ENCODE measurements at places on chromosomes 5 and 9.

- H3K36me3 ChIP-seq, result peaks cover 7% of the 10 kb centered on the region
- H3K27me3 ChIP-seq, result no peaks in the 10 kb centered on the region
- peak overlapping the region; percentile 50 for H3K4me3 ChIP-seq
- H3K27ac ChIP-seq, result peak overlapping the region; percentile 99
Measured at GRCh38 chr9:36165826-36166167, 3.4 kb upstream of the CCIN start.

GRCh38 chr5:3230941-3231340 lies 364.7 kb upstream of the IRX1 start:
- H3K36me3 ChIP-seq, result no peaks in the 10 kb centered on the region
- DNase-seq, result no peak
- H3K4me3 ChIP-seq, result no peak overlapping the region
- H3K27me3 ChIP-seq, result no peaks in the 10 kb centered on the region
- no peaks in the 10 kb centered on the region for H3K4me1 ChIP-seq

DNA sequence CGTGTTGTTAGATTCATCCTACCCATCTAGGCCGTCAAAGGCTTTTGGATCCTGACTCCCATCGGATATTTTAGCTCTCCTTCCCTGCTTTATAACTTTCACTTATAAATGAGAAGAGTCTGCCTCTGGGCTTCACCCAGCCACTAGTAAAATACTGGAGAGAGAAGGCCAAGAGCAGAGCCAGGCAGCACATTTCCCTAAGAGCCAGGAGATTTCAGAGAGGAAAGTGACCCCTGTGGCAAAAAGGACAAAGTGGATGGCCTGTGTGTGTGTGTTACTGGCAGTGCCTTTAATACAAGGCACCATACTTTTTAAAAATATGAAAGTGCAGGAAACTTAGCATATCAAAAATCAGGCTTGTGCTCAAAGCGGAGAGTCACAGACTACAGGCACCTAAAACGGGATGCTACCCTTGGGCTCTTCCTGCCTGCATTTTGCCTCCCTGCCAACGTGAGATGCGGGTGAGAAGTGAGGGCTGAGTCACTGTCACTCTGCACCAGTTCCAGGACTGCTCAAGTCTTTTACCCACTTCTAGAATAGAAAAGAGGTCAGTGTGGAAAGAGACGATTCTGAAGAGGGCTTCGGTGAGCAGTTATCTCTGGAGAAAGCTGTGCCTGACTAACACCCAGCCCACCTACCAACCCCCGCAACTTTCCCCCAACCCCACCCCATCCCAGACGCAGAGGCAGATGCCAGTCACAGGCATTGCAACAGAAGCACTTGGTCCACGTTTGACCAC lies 15.9 kb downstream of the NFIL3 start:
- peaks cover 14% of the 10 kb centered on the region for H3K4me1 ChIP-seq
- DNase-seq, result no peak
- H3K36me3 ChIP-seq, result peaks cover 32% of the 10 kb centered on the region
- no peak overlapping the region for H3K4me3 ChIP-seq

GRCh38 chr5:89584339-89584956 lies 701.5 kb upstream of the MEF2C start:
- DNase-seq, result no peak
- peaks cover 2% of the 10 kb centered on the region for H3K36me3 ChIP-seq
- peaks cover 7% of the 10 kb centered on the region for H3K4me1 ChIP-seq

- H3K27me3 ChIP-seq, result no peaks in the 10 kb centered on the region
- peak overlapping the region; percentile 29 for H3K27ac ChIP-seq
- no peaks in the 10 kb centered on the region for H3K36me3 ChIP-seq
- no peak overlapping the region for H3K4me3 ChIP-seq
Measured at GRCh38 chr5:132475497-132475882, 15.1 kb downstream of the IRF1 start.

- H3K27ac ChIP-seq, result no peak overlapping the region
- no peak overlapping the region for H3K4me3 ChIP-seq
- H3K27me3 ChIP-seq, result no peaks in the 10 kb centered on the region
- no peaks in the 10 kb centered on the region for H3K36me3 ChIP-seq
- no peak for DNase-seq
- H3K4me1 ChIP-seq, result no peaks in the 10 kb centered on the region
Measured at GRCh38 chr5:10145923-10146401, 103.7 kb downstream of the ATPSCKMT start.

- DNase-seq, result no peak
- no peaks in the 10 kb centered on the region for H3K27me3 ChIP-seq
- H3K4me1 ChIP-seq, result peaks cover 11% of the 10 kb centered on the region
- H3K36me3 ChIP-seq, result peaks cover 19% of the 10 kb centered on the region
Measured at GRCh38 chr5:160036884-160037283, 27.9 kb downstream of the TTC1 start.

DNA sequence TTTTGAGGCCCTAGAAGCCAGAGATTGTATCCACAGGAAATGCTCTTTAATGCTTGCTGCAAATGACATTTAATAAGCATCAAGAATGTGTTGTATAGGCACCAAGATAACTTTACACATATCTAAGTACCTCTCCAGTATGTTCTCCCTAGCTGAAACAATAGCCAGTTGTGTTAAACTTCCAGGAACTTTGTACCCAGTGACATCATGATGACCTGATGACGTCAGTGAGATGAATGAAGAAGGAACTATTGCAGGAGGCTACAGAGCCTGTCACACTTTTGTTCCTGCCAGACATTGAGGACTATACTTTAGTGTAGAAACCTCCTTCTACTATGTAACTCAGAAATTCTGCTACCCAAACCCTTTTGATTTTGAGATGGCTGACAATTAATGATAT lies 129.8 kb downstream of the CD180 start:
- H3K4me1 ChIP-seq, result peaks cover 4% of the 10 kb centered on the region
- no peaks in the 10 kb centered on the region for H3K27me3 ChIP-seq
- no peak for DNase-seq
- no peak overlapping the region for H3K27ac ChIP-seq
- peaks cover 3% of the 10 kb centered on the region for H3K36me3 ChIP-seq

DNA sequence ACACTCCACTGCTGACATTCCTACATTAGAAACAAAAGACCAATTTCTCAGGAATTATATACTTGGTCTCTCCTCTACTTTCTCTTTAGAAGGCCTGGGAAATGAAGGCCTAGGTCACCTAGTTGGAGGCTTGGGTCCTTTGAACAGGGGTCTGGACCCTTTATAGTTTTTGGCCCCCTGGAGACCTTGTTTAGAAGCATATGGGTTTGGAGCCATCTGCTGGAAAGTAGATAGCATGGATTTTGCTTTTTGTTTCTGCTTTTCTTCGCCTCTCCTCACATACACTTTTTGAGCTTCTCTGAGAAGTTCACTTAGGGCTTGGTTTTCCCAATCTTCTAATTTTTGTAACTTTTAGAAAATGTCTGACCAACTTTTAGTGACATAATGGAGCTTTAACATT lies 67.1 kb upstream of the CDK20 start:
- H3K36me3 ChIP-seq, result peaks cover 8% of the 10 kb centered on the region
- H3K4me1 ChIP-seq, result peaks cover 3% of the 10 kb centered on the region
- H3K27me3 ChIP-seq, result no peaks in the 10 kb centered on the region
- H3K4me3 ChIP-seq, result no peak overlapping the region
- DNase-seq, result no peak

GRCh38 chr9:93305497-93306020 lies 121.6 kb downstream of the WNK2 start:
- H3K4me1 ChIP-seq, result no peaks in the 10 kb centered on the region
- H3K27ac ChIP-seq, result no peak overlapping the region
- DNase-seq, result peak; percentile 72
- peaks cover 10% of the 10 kb centered on the region for H3K27me3 ChIP-seq
- H3K4me3 ChIP-seq, result no peak overlapping the region

DNA sequence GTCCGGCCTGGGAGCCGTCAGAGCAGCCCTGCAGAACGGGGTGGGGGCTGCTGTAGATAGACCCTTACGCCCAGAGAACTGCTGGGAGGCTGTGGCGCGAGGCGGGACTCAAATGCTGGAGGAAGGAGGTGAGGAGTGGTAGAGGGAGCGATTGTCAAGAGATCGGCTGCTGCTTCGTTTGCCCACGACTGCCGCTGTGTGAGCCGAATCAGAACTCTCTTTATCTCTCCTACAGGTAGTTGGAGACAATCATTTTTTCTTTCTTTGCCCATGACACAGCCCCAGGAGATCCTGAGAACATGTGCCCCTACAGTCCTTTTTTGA lies 456 bp downstream of the ZNF79 start:
- H3K27me3 ChIP-seq, result no peaks in the 10 kb centered on the region
- peak overlapping the region; percentile 99 for H3K27ac ChIP-seq
- H3K36me3 ChIP-seq, result peaks cover 2% of the 10 kb centered on the region
- peaks cover 39% of the 10 kb centered on the region for H3K4me1 ChIP-seq
- peak overlapping the region; percentile 98 for H3K4me3 ChIP-seq

DNA sequence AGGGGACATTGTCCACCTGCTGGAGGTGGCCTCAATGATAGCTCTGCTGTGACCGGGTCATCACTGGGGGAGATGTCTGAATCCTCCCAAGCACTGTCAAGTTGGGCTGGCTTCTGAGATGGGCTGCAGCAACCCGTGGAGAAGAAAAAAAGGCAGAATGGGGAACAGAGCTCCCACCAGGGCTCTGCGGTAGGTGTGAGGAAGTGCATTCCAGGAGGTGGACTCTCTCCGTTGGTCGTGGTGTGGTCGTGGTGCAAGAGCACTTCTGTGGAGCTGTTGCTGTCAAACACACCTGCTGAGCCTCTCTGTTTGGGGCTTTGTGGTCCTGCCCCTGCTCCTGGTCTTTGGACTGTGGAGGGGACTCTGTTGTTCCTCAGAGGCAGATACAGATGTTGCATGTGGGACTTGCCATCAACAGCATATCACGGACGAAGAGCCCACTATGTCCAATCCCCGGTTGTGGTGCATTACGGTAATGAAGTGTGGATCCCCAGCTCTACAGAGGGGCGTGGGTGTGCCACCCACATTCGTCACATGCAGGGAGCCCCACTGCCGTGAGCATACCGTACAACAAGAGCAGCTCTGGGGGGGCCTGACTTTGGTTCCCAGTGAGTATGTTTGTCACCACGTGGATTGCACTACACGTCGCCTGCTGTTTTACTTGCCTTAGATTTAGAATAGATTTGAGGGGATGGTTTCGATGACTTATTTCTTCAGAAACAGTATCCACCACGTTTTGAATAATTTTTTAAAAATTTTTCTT lies 36.0 kb upstream of the PITX1 start:
- no peaks in the 10 kb centered on the region for H3K36me3 ChIP-seq
- no peaks in the 10 kb centered on the region for H3K4me1 ChIP-seq
- no peak overlapping the region for H3K27ac ChIP-seq
- DNase-seq, result peak; percentile 55
- no peak overlapping the region for H3K4me3 ChIP-seq

DNA sequence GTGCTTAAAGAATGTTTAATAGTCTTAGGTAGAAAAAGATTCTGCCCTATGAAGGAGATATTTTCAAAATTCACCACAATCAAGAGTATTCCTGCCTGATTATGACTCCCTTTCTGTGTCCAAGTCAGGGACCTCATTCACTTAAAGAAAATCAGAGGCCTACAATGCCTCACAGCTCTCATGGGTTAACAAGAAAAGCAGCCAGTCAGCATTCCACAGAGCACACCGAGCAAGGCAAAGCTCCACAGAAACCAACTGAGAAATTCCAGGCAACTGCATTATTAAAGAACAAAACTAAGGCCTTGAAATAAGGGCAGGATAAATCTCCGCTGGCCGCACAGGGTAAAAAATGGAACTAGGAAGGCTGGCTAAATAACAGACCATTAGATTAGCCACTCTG lies 161.1 kb downstream of the TARS1 start:
- H3K4me1 ChIP-seq, result peaks cover 4% of the 10 kb centered on the region
- no peak overlapping the region for H3K4me3 ChIP-seq
- DNase-seq, result no peak
- H3K27me3 ChIP-seq, result no peaks in the 10 kb centered on the region

DNA sequence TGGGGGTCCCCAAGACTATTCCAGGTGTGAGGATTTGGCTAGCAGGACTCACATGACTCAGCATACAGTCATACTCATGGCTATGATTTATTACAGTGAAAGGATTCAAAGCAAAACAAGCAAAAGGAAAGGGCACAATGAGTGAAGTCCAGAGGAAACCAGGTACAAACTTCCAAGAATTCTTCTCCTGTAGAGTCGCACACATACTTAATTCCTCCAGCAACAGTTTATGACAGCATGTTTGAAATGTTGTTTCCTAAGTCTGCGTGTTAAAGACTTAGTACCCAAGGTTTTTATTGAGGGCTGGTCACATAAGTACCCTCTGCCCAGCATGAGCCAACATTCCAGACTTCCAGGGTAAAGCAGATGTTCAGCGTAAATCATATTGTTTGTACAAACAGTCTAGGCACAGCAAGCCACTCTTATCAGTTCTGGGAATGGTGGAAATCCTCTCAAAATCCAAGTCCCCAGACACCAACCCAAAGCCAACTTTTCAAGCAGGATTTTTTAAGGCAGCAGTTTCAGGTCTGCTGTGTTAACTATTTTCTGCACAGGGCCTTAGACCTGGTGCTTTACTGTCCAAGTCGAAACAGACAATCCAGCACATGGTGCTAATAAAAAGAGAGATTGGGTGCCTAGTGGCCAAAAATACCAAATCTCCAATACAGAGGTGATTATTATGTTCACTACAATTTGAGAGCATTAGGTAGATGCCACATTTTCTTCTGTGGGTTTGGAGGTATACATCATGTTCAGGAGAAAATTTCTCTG lies 18.6 kb upstream of the RICTOR start:
- peak overlapping the region; percentile 6 for H3K27ac ChIP-seq
- H3K36me3 ChIP-seq, result peaks cover 3% of the 10 kb centered on the region
- no peak for DNase-seq
- H3K4me1 ChIP-seq, result peaks cover 19% of the 10 kb centered on the region
- H3K4me3 ChIP-seq, result no peak overlapping the region
- no peaks in the 10 kb centered on the region for H3K27me3 ChIP-seq

Data from chondrocyte (in vitro differentiated cells).